Activated T-helper 9 cell treated with anti-CD3 and anti-CD28 coated beads, Interleukin-2, amount 50 U/mL, for 16 hours (primary cell): ENCODE measurements at places on chromosomes 4 and X.
A peak's percentile ranks its signal among the peaks of the same experiment; 100 is the strongest.

- DNase-seq = no peak
Measured at GRCh38 chr4:6342530-6343293, 73.1 kb downstream of the WFS1 start.

DNA sequence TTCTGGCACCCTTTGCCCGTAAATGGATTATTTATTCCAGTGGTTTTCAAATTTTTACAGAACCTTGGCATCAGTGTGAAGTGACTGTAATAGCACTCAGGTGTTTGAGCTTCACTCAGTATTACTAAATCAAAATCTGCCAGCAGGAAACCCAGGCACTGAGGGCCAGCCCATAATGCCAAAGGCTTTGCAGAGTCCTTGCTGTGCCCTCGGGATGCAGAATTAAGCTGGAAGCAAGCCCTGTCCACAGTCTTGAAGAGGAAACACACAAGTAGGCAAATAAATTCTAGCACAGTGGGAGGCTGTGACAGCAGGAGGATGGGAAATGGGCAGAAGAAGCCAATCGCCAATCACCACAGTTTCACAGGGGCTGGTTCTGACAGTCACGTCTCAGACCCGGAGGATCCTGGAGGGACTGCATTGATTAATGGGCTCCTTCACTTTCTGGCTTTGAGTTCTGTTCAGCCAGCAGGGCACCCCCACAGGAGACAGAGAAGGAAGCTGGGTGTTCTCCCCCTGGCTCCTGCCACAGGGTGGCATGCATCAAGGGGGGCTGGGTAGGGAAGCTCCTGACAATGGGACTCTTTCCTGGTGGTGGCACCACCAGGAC is 138.8 kb downstream of the MTNR1A start:
- DNase-seq = no peak

DNA sequence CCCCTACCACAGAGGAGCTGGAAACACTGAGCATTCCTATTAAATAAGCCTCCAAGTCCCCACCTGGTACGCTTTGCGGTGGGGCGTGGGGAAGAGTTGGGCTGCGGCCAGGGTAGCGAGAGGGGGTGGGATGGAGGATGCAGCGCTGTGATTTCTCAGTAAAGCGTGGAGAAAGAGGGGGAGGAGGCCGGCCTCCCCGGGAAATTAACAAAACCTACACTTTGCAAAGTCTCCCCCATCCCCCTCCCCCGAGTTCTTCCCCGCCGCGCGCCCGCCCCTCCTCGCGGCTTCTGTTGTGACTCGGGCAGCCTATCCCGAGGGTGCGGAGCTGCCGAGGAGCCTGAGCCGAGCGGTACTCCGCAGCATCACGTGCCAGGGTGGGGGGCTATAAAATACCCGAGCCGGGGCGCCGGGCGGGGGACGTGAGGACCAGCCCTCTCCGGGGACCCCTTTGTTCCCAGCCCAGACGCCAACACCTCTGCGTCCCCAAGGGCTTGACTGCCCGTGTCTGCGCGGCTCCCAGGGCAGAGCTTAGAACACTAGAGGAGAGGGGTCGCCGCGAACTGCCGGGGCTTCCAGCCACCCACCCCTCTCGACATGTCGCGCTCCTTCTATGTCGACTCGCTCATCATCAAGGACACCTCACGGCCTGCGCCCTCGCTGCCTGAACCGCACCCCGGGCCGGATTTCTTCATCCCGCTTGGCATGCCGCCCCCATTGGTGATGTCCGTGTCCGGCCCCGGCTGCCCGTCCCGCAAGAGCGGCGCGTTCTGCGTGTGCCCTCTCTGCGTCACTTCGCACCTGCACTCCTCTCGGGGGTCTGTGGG is at the start of gene GSX2:
TSS of gene GSX2 (plus strand) at position 416 of the 827 bp plus-strand sequence. CDS start at position 598, 182 bp downstream.
- no peak for DNase-seq

DNA sequence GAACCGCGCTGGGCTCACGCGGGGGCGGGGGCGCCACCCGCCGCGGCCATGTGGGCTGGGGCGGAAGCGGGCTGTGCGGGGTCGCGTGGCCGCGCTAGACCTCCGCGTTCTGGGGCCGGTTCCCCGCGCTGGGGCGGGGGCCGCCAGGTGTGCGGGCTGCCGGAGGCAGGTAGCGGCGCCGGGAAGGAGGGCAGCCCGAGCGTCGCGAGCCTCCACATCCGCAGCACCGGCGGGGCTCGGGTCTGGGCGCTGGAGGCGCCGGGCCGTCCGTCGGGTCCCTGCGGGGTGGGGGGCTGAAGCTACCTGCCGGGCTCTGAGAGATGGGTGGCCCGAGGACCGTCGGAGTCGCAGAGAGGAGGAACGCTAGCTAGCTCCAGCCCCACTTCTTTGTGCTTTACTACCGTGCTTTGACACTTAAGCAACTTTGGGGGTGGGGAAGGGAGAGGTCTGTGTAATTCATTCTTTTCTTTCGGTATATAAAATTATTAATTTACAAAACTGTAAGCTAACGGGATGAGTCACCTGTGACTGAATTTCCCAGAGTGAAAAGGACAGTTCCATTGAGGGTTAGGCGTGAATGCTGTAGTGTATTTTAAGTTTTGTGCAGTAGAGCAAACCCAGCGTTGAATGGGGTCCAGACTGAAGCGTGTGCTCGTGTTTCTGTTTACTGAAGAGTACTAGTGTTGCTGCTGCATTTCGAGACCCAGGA is 689 bp downstream of the METAP1 start:
- no peak for DNase-seq

DNA sequence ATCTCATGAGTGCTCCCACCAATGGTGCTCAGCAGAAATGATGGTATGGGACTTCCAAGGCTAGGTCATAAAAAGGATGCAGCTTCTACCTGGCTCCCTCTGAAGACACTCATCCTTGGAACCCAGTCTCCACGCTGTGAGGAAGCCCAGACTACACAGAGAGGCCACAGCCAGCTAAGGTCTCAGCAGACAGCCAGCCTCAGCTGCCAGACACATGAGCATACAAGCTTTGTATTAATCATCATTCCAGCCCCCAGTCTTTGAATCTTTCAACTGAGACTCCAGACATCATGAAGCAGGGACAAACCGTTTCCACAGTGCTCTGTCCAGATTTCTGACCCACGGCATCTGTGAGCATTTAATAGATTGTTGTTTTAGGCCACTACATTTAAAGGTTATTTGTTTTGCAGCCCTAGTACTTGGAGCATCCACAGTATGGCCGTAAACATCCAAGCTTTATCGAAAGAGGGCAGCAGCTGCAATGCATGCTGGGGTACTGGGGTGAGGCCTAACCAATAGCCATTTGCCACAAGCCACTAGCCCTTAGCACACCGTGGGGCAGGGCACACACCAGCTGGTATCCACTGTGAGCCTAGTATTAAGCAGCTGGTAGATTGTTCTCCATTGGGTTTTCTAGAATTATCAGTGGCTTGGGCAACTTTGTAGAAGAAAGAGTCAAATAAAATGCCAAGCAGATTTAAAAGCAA is 449.1 kb downstream of the BCOR start:
- DNase-seq = no peak

GRCh38 chrX:151167791-151168345 is 8.5 kb upstream of the GPR50 start:
- no peak for DNase-seq

DNA sequence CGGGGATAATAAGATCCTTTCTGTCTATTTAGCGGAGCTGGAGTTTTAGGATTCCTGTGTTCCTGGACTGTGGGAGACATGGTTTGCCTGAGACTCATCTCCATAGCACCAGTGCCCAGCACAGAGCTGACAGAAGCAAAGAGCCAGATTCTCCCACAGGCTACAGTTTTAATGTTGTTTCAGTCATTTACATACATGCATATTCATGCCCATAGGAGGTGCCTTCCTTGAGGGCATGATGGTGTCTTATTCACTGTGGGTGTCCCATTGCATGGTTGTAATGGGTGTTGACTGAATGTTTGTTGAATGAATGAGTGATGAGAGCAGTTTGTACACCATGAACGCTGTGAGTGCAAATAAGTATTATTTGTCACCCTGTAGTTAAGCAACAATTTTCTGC is 260.6 kb downstream of the EVC2 start:
- no peak for DNase-seq

DNA sequence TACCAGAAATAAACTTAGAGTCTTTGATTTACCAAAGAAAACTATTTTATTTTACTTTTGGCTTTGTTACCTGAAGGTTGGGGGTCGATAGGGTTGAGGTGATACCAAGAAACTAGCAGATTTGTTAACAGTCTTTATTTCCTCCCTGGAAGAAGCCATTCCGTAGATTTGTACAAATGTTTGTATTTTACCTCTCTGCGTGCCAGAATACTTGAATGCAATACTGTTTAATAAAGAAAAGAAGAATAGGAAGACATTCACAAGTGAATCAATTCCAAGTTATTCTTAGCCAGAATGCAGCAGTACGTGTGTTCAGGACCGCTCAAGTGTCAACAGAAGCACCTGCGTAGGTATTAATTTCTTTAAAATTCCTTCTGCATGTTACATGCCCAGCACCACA is 260.3 kb upstream of the TENM3 start:
- no peak for DNase-seq

DNA sequence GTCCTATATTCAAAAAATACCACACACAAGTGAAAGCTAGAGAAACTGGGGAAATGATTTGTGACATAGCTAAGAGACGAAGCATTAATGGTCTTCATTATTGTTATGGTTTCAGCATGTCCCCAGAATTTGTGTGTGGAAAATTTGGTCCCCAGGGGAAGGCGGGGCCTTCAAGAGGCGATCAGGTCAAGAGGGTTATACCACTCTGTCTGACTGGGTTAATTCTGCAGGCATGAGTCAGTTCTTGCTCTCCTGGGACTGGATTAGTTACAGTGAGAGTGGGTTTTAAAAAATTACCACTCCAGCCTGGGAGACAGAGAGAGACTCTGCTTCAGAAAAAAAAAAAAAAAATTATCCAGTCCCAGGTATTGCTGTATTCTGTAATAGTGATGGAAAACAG is 2.1 kb upstream of the MTNR1A start:
- no peak for DNase-seq

DNA sequence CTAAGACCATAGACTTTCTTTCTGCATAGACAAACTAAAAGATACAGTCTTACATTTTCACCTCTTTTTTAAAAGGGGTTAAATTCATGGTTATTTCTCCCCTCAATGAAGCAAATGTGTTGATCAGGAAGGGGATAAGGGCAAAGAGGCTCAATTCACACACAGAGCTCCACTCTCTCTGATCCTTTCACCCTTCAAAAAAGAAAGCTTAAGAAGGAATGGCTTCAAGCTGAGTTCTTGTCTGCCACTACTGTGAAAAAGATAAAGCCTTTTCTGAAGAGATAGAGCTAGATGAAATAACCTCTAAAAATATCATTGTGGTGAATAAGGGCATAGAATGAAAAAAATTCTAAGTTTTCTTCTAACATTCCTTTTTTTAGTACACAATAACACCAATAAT is 28.3 kb downstream of the SEPSECS start:
- DNase-seq = no peak

GRCh38 chrX:110318664-110318968 is 731 bp upstream of the AMMECR1 start:
- no peak for DNase-seq

DNA sequence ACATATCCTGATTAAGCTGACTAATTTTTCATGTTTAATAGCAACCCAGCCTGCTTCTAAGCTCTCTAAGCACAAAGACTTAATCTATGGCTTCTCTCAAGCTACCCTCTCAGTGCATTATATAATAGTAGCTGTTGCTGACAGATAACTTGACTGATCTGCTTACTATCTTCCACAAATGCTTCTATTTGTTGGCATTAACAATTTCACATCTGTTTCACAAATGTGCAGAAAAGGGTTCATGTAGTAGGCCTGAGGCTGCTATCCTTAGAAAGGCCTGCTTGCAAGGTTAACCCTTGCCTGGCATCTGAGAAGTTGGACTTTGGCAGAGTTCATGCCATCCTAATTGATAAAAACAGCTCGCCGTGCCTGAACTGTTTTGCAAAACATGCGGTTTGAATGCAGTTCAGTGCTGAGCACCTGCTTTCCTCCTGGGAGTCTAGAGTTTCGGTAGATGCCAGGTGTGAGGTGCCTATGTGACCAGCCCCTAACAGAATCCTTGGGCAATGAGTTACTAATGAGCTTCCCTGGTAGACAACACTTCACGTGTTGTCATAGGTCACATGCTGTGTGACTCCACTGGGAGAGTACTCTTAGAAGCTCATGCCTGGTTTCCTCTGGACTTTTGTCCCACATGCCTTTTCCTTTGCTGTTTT is 68.4 kb downstream of the NSG1 start:
- DNase-seq = no peak

DNA sequence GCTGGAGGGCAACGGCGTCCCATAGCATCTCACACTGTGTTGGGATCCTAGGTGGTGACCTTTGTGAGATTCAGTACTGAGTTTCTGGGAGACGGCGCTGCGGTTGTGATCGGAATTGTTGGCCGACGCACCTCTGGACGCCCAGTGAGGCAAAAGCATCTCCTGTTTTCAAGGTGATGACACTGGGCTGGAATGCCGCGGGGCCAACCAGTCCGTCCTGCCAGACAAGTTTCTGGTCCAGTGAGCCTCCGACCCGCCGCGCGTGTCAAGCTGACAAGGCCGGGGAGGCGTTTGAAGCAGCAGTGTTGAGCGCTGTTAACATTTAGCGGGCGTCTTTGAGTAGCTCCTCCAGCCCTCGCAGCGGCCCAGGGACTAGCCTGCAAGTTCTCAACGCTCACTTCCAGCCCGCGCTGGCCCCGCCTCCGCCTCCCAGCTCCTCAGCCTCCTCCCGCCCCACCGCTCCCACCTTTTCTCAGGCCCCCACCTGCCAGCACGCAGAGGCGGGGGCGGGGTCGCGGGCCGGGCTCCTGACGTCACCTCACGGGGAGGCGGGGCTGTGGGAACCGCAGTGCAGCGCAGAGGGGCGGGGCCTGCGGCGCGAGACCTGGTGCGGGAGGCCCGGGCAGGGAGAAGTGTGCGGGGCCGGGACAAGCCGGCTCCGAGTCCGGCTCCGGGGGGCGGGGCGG is 482 bp upstream of the CDS1 start:
- peak; percentile 86 for DNase-seq

GRCh38 chr4:27928761-27929540 is 1068.3 kb downstream of the STIM2 start:
- no peak for DNase-seq

- DNase-seq = no peak
Measured at GRCh38 chr4:140302151-140302859, 71.1 kb upstream of the SCOC start.

GRCh38 chrX:33970028-33970967 is 161.8 kb downstream of the FAM47A start:
- no peak for DNase-seq

DNA sequence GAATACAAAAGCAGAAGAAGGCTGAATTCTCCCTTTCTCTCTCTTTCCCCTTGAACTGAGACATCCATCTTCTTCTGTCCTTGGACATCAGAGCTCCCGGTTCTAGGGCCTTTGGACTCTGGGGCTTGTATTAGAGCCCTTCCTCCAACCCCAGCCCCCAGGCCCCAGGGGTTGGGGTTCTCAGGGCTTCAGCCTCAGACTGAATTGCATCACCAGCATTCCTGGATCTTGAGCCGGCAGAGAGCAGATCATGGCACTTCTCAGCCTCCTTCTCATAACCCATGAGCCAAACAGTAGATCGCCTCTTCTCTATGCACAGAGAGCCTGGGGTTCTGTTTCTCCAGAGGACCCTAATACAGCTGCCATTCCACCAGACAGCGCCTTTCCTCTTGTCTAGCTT is 25.3 kb upstream of the CLDN24 start:
- no peak for DNase-seq

GRCh38 chr4:59553721-59554091 is 1646.4 kb upstream of the ADGRL3 start:
- DNase-seq = no peak

- no peak for DNase-seq
Measured at GRCh38 chr4:89110541-89110985, 770 bp upstream of the TIGD2 start.

GRCh38 chr4:1192493-1193205 is 20.3 kb upstream of the SPON2 start:
- no peak for DNase-seq

- DNase-seq = peak; percentile 25
Measured at GRCh38 chr4:164977243-164978164, at the start of gene TRIM61. TSS of gene TRIM61 (minus strand) at chr4:164977657. CDS start at chr4:164970002, 7,655 bp downstream.

- DNase-seq = no peak
Measured at GRCh38 chrX:48569958-48570357, 4.3 kb upstream of the RBM3 start.
